ENCODE measurements at places on chromosomes 12 and 14.

DNA sequence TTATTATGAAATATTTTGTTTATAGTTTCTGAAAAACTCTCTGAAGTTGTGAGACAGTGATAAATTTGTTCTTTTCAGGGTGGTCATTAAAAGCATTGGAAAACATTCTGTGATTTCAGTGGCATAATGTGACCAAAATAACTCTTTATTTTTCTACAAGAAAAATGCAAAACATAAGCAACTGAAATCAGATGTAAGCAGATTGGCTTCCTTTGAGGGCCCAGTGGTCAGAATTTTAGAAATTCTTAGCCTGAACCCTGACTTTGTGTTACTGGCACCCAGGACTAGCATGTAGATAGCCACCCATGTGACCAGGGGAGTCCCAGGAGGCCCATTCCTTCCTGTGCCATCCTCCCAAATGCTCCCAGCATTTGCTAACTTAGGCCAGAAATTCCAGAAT is 145.6 kb upstream of the SLC38A2 start:
- DNase-seq, result no peak

DNA sequence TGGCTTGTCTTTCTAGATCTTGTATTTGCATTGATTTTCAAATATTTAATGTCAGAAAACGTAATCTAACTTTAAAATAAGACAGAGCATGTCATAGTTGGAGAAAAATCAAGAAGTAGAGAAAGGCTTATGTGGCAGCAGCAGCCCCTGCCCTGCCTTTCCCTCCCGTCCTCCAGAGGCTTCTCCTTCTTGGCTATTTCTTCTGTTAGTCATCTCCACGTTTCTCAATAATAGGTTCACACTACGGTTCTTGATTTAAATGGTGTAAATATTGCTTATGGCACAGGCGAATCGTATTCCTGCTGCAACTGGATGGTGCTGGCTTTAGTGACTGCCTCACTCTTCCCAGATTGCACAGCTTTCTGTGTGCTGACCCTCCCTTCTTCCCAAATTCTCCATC is 42.8 kb downstream of the SLC8B1 start:
- DNase-seq, result no peak

DNA sequence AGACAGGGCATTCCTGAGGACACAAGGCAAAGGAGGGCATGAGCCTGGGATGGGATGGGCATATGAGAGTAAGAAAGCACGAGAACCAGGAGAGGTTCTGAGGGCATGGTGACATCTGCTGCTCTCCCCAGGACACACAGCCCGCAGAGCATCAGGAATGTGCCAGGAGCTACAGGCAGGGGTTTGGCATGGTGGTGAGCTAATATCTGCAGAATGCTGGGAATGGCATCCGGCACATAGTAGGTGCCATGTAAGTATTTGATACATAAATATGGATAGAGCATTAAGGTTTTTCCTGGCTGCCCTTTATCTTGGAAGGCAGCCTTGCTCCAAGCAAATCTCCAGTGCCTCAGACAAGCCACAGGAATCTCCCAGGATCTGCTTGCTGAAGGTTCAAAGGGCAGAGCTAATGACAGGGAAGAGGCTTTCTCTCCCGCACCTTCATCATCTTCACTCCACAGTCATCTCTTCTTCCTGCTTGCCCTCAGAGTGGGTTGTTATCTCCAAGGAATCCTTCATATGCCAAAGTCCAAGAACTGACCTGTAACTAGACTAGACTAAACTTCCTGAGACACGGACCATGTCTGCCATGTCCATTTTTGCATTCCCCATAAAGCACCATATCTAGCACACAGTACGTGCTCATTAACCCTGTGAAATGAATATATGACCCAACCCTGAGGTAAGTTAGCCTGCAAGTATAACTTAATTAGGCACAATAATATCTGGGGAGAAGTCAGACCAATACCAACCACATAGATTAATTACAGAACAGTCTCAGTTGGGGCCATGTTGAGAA is 62.0 kb upstream of the SCN8A start:
- DNase-seq, result peak; percentile 53

DNA sequence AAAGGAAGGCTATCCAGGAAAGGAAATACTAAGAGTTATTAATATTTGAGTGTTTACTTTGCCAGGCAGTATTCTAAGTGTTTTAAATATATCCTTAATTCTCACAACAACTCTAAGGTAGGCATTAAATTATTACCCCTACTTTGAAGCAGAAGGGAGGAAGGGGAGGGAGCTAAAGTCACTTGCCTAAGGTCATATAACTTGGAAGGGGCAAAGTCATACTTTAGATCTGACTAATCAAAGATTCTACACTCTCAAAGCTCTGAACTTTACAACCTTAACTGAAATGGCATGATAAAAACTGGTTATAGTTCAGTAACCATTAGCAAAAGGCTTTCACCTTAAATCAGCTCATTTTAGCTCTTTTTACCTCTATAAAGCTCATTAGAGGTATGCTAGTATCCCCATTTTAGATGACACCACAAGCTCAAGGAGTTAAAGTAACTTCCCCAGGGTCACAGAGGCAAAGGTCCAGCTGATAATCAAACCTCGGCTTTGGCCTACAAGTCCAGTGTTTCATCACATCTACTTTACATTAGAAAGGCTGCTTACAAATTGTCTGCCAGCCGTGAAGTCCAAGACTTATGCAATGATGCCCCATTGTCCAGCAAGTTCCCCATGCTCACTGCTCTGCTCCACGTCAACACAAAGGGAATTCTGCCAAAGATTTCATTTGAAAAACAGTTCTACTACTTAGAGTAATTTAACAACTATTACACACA is 223.9 kb downstream of the MED13L start:
- peak; percentile 73 for DNase-seq

DNA sequence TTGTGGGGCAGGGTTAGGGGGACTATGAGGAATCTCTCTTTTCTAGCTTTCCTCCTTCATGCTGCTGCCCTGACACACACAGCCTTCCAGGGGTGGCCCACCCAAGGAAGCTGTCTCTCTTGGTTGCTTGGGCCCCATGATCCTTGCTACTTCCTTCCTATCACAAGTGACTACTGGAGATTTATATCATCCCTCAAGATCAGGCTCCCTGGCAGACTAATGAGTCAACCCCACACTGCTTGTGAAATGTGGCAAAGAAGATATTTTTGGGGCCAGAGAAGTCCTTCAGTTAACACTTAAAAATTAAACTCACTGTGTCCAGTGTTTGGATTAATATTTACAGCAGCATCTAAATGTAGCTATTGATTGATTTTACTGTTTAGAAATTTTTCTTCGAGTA is 1.5 kb downstream of the OR4E1 start:
- DNase-seq, result no peak

GRCh38 chr12:118763234-118763633 is 218.1 kb upstream of the SRRM4 start:
- DNase-seq, result no peak

DNA sequence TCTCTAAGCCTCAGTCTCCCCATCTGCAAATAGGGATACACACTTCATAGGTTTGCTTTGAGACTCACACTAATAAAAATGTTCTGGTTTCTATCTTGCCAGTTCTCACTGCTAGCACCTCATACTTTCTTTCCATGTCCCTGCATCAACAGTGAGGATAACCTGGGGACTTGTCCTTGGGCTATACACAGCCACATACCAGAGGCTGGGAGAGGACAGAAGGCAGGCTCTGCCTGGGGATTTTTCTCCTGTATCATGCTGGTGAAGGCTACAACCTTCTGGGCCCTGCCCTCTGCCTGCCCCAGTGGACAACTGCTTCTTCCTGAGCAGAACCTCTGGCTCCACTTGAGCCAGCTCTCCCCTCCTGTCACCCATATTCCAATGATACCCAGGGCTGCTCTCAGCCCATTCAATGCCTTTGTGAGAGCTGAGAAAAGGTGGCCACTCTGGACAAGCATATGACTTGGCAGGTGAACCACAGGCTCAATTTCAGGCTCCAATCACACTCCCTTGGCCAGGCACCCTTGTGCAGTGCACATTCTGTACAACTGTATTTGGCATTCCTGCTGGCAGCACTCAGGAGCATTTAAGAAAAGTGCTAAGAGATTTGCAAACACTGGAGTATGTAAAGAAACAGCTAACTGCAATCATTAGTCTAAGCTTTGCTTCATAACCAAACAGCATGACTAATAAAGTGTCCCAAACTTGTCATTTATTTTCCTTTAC is 135.8 kb upstream of the VRK1 start:
- no peak for DNase-seq

- no peak for DNase-seq
Measured at GRCh38 chr12:81128930-81129554, 51.2 kb downstream of the ACSS3 start.

GRCh38 chr14:101250336-101250947 is 310.9 kb upstream of the DIO3 start:
- DNase-seq, result no peak

GRCh38 chr12:88313554-88313953 is 171.4 kb downstream of the TMTC3 start:
- no peak for DNase-seq

GRCh38 chr12:56282579-56282978 is 15.8 kb downstream of the COQ10A start:
- DNase-seq, result no peak

- no peak for DNase-seq
Measured at GRCh38 chr14:65042296-65042695, 55.6 kb downstream of the FNTB start.

DNA sequence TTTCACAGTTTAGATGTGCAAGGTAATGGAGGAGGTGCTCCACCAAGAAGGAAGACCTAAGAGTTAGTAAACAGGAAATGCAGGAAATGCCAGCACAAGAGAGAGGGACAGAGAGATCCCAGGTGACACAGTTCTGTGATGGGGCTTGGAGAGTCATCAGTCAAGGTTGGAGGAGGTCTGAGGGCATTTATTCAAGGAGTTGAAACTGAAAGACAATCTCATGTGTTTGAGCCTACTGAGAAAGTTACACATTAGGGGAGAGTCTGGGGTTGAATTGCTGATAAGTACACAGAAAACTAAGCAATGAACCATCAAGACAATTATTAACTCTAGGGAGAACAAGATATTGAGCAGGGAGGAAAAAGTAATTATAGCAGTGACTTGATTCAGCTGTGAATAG is 138.5 kb downstream of the ANO6 start:
- no peak for DNase-seq

DNA sequence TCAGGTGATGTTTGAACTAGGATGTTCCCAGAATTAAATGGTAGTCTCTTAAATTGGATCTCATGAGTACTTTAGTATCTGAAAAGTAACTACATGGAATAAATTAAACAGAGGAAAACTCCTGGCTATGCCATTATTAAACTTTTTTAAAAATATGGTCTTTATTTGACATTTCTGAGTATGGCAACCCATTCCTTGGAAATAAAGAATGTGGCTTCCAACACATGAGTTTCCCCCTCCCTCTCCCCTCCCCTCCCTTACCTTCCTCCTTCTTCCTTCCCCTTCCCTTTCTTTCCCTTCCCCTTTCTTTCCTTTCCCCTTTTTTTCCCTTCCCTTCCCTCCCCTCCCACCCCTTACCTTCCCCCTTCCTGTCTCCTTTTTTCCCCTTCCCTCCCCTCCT is 940.2 kb downstream of the DIO2 start:
- no peak for DNase-seq

GRCh38 chr14:71022939-71023338 is 115.7 kb downstream of the PCNX1 start:
- DNase-seq, result no peak

- DNase-seq, result no peak
Measured at GRCh38 chr12:96354844-96355534, 45.2 kb downstream of the CDK17 start.

- no peak for DNase-seq
Measured at GRCh38 chr12:96766232-96766631, 140.8 kb upstream of the NEDD1 start.

DNA sequence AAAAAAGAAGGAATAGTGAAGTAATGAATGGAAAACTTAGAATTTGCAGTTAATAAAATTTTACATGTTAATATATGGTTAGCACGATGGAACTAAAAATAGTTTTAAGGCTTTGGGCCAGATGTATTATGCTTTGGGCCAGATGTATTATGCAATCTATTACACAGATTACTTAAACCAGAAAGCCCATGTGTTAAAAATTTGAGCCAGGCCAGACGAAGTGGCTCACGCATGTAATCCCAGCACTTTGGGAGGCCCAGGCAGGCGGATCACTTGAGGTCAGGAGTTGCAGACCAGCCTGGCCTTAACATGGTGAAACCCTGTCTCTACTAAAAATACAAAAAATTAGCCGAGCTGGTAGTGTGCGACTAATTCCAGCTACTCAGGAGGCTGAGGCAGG is 17.2 kb downstream of the IFT81 start:
- DNase-seq, result peak; percentile 57

DNA sequence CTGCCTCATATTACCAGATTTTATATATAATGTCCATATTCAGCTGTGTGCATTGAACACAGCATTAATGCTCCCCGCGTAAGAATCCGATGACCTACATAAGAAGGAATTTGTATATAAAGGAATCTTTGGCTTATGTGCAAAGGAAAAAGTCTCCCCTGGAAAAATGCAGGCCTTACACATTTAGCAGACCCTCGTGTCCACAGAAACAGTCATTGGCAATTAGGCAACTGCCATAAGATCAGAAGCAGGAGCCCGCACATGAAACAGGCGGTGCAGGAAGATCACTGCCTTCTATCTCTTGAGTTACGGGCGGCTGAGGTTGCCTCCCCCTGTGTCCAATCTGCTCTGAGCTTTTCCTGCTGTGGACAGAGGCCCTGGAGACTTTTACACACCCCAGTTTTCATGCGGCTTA is 63.2 kb upstream of the RFX4 start:
- no peak for DNase-seq

GRCh38 chr12:94266796-94267536 is 118.6 kb downstream of the PLXNC1 start:
- DNase-seq, result no peak

DNA sequence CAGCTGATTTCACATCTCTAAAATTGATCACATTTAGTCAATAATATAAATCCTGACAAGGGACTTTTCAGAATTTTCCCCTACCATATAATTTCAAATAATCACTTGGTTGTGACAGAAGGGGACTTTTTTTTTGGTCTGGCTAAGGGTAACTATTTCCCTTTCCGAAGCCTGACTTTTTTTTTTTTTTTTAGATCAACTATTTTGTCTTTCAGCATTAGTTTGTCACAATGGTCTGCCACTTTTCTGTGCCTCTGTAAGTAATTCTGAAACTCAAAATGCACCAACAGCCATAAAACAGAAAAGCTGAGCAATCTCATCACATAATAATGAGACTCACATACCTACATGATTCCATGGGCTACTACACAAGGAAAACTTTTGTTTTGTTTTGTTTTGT is 266.4 kb downstream of the SSPN start:
- DNase-seq, result no peak

GRCh38 chr14:69135133-69135532 is 17.8 kb downstream of the DCAF5 start:
- DNase-seq, result no peak

- no peak for DNase-seq
Measured at GRCh38 chr14:99928963-99929362, 135.8 kb downstream of the EML1 start.

- DNase-seq, result no peak
Measured at GRCh38 chr12:56221232-56221756, 428 bp downstream of the RNF41 start.

Data from lower leg skin (tissue), 4 donors.